ENCODE measurements at places on chromosomes 6 and 20.
A peak's percentile ranks its signal among the peaks of the same experiment; 100 is the strongest.

- DNase-seq = no peak
Measured at GRCh38 chr20:40863355-40863919, 165.2 kb upstream of the TOP1 start.

DNA sequence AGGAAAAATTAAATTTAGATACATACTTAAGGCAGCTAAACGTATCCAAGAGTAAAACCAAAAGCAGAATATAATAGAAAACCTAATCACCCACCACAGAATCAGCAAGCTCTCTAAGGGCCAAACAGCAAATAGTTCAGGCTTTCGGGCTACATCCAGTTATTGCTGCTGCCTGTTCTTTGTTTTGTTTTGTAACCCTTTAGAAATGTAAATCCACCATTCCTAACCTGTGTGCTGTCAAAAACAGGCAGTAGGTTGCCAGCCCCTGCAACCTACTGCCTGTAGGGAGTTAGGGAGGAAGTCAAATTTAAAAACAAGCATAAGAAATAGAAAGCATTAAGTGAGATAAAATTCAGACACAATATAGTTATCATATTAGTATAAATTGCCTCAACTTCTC is 225.9 kb downstream of the PTPRT start:
- no peak for DNase-seq

DNA sequence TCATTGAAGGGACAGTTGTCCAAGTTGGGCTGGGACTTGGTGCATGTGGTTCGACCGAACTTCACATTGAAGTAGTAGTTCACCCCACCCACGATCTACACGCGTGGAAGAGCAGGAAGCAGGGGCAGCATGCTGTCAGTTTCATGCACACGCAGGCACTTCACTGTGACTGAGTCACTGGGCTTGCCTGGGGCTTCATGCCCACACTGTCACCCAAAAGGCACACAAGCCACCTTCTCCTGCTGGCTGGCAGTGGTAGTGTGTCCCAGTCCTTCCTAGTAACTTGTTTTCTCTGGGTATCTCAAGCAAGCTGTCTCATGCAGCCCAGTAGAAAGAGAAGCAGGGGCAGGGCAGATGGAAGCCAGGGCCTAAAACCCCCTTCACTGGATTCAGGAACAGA is 2.0 kb downstream of the CST5 start:
- DNase-seq = no peak

DNA sequence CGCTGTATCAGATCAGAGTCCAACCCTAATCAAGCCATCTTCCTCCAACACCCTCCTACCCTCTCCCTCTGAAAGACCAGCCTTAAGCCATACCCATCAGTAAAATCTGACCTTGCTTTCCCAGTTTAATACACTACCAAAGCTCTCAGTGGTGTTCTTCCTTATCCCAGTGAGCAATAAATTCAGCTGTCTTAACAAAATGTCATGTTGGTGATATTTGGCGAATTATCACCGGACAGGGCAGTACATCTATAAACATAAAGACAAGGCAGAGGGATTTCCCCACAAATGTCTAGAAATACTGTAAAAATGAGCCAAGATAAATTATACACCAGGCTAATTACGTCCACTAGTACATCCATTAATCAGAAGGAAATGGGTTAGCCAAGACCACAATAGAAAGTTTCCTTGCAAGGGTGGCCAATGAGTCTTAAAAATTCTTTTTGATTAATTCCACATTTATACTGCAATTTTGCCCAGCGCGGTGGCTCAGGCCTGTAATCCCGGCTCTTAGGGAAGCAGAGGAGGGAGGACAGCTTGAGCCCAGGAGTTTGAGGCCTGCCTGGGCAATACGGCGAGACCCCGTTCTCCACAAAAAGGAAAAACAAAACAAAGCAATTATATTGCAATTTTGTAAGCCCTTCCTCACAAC is 905 bp downstream of the RARS2 start:
- DNase-seq = peak; percentile 2

DNA sequence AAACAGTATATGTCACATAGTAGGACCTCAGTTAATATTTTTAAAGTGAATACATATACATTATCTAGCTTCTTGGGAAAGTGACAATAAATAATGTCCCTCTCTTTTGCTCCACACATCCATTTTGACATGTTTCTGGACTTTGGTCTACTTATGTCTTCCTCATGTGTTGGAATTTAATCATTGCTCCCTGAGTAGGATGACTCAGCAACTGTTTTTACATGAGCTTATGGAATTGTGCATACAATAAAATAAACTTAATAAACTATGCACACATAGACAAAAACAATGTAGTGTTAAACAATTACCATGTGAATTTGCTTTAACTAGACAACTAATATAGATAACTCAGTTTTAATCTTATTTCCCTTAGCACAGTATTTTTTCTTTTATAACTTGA is 503.8 kb downstream of the TFAP2B start:
- DNase-seq = peak; percentile 4

DNA sequence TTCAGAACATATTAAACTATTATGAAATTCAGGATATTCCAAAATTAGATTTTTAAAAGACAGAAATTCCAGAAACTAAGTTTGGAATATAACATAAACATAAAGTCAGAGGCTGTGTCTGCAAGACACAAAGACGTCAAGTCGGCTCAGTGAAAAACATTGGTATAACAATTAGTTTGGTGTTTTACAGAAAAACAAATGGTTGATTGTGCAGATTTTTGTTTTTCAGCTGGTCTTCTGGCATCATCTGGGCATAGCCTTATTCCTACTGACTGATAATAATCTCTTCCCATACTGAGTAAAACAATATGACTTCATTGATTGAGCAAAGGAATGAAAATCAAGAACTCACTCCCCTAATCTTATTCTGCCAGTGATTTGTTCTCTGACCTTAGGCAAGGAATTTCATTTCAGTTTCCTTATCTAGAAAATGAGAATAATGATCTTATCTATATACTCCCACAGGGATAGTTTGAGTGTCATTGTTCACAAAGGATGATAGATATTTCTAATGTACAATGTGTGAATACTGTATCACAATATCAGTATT is 84.3 kb downstream of the FRK start:
- no peak for DNase-seq

DNA sequence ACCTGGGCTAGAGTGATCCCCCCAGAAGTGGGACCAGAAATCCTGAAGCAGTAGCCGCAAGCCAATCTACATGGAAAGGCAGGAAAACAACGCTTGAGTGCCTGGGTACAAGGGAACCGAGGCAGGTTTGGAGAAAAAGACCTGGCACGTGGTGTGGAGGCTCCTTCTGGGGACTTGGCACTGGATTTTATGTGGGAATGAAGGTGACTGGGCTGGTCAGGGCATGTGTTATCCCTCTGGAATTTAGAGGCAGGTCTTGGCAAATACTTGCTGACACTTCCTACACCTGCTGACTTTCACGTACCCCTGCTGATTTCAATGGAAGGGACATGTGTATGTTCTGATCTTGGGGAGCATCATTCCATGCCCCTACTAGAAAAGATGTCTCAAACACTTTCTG is 25.0 kb upstream of the FAM217A start:
- peak; percentile 77 for DNase-seq

- DNase-seq = peak; percentile 41
Measured at GRCh38 chr6:139711804-139712585, 337.5 kb upstream of the CITED2 start.

GRCh38 chr6:26553635-26554446 is 15.7 kb downstream of the HMGN4 start:
- peak; percentile 91 for DNase-seq

- no peak for DNase-seq
Measured at GRCh38 chr6:163709693-163710092, 295.2 kb downstream of the QKI start.

DNA sequence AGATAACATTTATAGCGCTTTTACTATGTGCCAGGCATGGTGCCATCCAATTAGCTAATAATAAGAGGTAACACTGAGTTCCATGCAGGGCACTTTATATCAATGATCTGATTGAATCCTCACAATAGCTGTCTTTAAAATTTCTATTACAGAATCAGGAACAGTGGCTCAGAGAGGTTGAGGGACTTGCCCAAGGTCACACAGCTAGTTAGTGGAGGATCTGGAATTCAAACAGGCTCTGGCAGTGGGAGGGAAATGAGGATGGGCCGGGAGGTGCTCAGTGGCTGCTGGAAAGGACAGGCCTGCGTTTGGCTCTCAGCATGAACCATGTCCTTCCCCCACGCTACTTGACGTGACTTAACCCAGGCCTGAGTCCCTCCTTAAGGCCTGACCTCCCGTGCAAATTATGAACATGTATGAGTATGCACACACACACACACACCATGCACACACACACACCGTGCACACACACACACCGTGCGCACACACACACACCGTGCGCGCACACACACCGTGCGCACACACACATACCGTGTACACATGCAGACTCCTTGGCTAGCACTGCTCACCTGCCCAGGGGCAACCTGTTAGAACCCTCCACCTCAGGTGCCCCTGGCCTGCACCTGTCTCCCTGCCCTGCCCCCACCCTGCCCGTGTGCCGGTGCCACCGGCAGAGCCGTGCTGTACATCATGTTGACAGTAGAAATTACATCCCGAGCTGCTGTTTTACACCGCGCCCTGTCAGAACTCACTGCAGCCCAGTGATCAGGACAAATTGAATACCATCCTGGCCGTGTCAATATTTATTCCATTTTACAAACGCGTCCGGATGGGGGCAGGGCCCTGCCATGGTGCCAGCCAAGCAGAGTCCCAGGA is 43.7 kb downstream of the CDH22 start:
- no peak for DNase-seq

- DNase-seq = no peak
Measured at GRCh38 chr6:1179571-1180459, 132.1 kb upstream of the FOXQ1 start.

DNA sequence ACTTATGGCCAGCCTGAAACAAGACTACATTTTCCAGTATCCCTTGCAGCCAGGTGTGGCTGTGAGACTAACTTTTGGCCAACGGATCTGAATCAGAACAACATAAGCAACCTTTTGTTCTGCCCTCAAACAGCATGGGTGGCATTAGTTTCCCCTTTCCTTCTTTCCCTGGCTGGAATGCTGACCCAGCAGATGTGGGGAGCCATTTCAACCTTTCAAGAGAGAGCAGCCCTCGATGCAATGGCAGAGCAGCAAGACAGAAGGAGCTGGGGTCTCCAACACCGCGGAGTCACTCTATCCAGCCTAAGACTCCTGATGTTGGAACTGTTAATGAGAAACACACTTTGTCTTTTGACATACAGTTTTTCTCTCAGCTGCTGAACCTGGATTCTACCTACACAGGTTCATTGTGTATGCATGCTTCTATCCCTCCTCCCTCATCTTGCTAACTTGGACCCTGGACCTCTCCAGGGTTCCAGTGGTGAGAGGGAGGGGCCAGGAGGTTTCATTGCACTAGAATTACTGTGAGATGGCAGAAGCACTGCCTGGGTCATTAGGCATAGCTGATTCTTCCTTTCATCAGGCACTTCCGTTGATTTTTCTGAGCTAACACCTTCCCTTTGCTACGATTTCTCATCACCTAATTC is 28.8 kb upstream of the DDR1 start:
- no peak for DNase-seq

- no peak for DNase-seq
Measured at GRCh38 chr20:59832406-59833363, 100.8 kb downstream of the SYCP2 start.

GRCh38 chr20:43068482-43068881 is 121.2 kb downstream of the PTPRT start:
- DNase-seq = no peak

DNA sequence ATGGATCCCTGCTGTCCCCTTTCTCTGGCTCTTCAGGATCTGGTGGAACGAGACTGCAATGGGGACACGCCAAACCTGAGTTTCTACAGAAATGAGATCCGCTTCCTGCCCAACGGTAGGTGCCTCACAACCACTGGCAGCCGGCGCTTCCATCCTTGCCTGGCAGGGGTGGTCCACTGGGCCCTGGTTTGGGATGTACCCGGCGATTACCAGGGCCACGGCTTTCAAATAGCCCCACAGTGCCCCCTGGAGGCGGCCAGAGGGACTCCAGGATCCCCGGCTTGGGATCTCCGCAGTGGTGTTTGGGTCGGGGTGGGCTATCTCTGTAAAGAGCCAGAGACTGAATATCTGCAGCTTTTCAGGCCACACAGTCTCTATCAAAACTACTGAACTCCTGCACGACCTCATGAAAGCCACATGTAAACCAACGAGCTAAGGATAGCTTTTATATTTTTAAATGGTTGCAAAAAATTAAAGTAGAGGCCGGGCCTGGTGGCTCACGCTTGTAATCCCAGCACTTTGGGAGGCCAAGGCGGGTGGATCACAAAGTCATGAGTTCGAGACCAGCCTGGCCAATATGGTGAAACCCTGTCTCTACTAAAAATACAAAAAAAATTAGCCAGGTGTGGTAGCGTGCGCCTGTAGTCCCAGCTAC is 3.7 kb downstream of the OGFR start:
- DNase-seq = no peak

GRCh38 chr6:298233-299103 is 6.2 kb downstream of the DUSP22 start:
- no peak for DNase-seq

DNA sequence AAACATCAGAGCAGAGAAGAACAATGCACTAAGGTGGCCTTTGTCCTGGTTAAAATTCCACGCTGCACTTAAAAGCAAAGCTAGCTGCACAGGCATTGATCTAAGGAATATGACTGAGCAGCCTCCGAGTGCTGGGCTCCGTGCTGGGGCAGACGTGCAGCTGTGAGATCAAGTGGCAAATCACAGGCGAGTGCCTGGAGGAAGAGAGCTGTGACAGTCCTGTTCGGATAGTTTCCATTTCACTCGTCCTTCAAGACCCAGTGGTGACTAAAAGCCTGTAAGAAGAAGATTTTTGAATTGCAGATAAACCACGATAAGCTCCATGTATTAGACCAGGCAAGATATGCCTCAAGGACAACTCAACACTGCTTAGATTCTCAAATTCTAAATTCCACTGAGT is 247.9 kb downstream of the ANKRD60 start:
- DNase-seq = no peak

GRCh38 chr6:54086439-54086838 is 24.8 kb upstream of the MLIP start:
- no peak for DNase-seq

GRCh38 chr6:30157999-30158398 is 3.0 kb downstream of the TRIM10 start:
- no peak for DNase-seq

- no peak for DNase-seq
Measured at GRCh38 chr6:38185752-38186151, 366.2 kb downstream of the ZFAND3 start.

- no peak for DNase-seq
Measured at GRCh38 chr6:22099923-22100322, 196.9 kb downstream of the PRL start.

GRCh38 chr6:35163836-35164235 is 22.7 kb upstream of the TCP11 start:
- no peak for DNase-seq
